IMR-90 (cell line): ENCODE measurements at places on chromosomes 1 and 21. TPM values are rescaled to one million over a fixed set of nuclear protein-coding genes. Genes with fewer than 3 reads are reported as not detected.

DNA sequence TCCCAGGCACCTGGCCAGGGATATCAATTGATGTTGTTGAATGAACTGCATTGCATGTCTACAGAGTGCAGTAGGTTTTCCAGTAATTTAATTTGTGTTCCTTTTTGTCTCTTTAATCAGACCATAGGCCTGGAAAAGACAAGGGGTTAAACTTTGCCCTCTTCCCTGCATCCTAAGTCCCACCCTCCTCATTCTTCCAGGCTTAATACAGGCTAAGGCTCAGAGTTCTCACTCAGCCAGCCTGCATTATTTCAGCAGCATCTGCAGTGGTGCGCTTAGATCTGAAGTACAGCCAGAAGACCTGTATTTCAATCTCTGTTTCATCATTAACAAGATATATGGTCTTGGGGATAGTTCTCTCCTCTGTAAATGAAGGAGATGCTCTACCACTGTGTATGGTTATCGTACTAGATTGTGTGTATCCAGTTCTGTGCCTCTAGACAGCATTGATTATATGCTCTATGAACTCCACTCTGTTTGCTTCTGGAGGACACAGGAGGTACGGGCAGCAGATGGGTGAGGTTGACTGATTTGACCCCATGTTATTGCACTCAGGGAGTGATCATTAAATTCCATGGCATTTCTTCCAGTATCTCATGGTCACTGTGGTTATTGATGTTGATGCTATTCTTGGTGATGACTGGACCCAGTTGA lies 286.1 kb downstream of the RPS6KC1 start:
- no peak overlapping the region for H3K4me3 ChIP-seq
- H3K27me3 ChIP-seq = no peaks in the 10 kb centered on the region; the same call in 1 of the 2 replicates
- DNase-seq = no peak
- H3K4me1 ChIP-seq = no peaks in the 10 kb centered on the region
- no peak overlapping the region for H3K27ac ChIP-seq

The TMEM125 gene
- total RNA-seq = under 0.01 TPM in 1 of 2 replicates, not detected in the other

The FAM110D gene
- not detected in 2 replicates for total RNA-seq

- peaks cover 3% of the 10 kb centered on the region; the same call in 1 of the 2 replicates for H3K4me1 ChIP-seq
- H3K36me3 ChIP-seq = no peaks in the 10 kb centered on the region
- H3K27ac ChIP-seq = peak overlapping the region; percentile 40; the same call in 1 of the 2 replicates
Observed at GRCh38 chr21:36120304-36120888, 14.5 kb upstream of the CBR3 start.

The GCSAML gene
- not detected in 2 replicates for total RNA-seq

DNA sequence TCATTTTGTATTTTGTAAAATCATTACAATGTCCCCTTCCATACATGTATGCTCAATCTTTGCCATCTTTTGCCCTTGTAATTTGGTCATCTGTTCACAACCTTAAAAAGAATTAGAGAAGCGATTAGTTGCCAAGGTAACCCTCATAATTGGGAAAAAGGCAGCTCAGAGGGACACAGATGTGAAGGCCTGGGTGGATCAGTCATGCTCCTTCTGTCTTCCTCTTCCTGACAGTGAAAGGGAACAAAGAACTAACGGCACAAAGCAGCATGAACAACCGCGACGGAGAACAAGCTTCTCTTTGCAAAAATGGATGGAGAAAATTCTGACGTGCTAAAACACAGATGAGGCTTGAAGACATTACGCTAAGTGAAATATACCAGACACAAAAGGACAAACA lies 78.7 kb upstream of the COG2 start:
- H3K36me3 ChIP-seq = no peaks in the 10 kb centered on the region
- no peak for DNase-seq
- no peak overlapping the region for H3K4me3 ChIP-seq
- H3K27me3 ChIP-seq = no peaks in the 10 kb centered on the region
- H3K27ac ChIP-seq = no peak overlapping the region

The CTSE gene
- not detected in 2 replicates for total RNA-seq
